Jurkat, Clone E6-1 (cell line): ENCODE measurements at places on chromosomes 1 and 21.

GRCh38 chr1:64981601-64982533 is 15.5 kb upstream of the JAK1 start:
- DNase-seq = no peak

- no peak for DNase-seq
These were observed 18.4 kb upstream of the PRDM16 start for GRCh38 chr1:3050603-3051002.

DNA sequence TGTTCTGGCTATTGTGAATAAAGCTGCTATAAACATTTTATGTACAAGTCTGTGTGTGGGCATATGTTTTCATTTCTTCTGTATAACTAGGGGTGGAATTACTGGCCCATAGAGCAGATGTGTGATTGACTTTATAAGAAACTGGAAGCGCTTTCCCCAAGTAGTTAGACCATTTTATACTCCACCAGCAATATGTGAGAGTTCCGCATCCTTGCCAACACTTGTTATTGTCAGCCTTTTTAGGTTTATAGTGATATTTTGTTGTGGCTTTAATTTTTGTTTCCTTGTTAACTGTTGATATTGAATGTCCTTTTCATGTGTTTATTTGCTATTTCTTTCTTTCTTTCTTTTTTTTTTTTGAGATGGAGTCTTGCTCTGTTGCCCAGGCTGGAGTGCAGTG is 9.4 kb downstream of the MAN1C1 start:
- DNase-seq = no peak

- no peak for DNase-seq
These were observed 172.6 kb downstream of the APP start for GRCh38 chr21:25997788-25998611.

GRCh38 chr1:93021539-93022134 is 57.4 kb upstream of the MTF2 start:
- peak; percentile 69 for DNase-seq

DNA sequence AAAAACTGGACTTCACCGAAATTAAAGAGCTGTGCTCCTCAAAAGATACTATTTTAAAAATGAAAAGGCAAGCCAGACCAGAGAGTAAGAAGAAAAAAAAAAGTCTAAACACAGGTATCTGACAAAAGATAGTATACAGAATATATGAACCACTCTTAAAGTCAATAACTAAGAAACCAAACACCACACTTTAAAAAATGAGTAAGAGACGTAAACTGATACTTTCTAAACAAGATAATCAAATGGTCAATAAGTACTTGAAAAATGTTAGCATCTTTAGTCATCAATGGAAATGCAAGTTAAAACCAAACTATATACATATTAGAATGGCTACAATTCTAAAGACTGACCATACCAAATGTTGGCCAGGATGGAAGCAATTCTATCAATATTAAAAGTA is 77.6 kb downstream of the EVI5 start:
- DNase-seq = no peak

DNA sequence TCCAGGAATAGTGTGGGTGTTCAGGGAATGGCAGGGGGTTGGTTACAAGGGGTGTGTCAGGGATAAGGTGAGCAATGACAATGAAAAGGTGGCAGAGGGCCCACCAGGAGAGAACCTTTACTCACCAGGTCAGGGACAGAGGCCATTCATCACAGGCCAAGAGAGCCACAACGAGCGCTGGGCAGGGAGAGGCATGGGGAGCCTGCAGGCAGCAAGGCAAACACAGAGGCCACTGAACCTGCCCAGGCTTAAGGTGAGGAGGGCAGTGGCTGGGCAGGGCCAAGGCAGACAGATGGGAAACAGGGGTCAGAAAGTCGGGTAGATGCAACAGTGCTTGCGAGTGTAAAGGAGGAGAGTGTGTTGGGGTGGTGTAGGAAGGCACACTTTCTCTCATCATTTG is 28.3 kb upstream of the MYBPHL start:
- DNase-seq = no peak

DNA sequence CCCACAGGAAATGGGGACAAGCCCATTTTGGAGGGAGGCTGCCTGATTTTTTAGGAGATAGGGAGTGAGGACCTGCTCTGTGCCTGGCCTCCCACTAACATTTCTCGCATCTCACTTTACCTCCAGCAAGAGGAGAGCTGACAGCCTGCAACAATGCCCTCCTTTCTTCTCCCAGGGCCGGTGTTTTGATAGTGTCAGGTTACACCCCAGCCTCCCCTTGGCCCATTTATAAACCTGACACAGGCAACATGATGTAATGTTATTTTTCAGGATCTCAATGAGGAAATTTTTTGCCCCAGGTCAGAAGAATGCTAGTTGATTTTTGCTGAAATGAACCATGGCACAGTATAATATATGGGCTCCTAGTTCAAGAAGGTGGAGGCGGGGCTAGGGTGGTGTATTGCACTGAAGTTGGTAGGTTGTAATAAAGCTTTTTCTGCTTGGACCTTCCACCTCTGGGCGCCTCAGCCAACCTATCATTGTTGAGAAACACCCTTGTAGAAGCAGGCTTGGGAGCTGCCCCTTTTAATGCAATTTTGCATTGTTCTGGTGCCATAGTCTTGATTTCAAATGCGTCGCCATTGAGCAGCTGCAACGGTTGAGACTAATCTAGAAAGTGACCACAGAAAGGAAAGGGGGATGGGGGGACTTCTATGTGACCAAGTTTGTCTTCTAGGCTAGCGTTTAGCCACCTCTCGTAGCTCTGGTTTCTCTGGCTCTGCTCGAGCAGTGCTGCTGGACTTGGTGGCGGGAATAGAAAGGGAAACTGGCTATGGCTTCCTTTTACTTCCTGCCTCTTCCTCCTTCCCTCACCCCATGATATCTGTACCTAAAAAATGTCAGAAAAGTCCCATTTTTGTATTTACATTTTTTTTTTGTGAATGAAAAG is 53.0 kb downstream of the PBX1 start:
- DNase-seq = no peak

GRCh38 chr1:108953452-108953851 is 9.8 kb downstream of the CLCC1 start:
- no peak for DNase-seq

- no peak for DNase-seq
These were observed 1.9 kb downstream of the MANEAL start for GRCh38 chr1:37795340-37796125.

GRCh38 chr1:17130138-17130635 is 10.9 kb upstream of the PADI2 start:
- no peak for DNase-seq

DNA sequence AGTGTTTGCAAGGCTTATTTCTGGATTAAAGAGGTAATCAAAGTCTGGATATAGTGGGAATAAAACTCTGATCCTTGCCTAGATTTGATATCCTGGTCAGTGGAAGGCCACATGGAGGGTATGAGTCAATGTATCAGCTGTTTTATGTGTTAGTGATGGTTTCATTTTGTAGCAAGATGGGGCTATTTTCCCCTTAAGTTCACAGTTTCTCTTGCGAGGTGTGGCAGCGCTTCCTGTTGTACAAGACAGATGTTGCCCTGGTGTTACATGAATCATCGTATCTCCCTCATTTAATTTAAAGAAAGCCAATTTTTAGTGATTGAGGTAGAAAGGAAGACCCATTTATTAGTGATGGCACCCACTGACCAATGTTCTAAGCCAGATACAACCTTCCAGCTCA is 220.2 kb downstream of the DUSP10 start:
- DNase-seq = no peak

GRCh38 chr1:84605157-84605556 is 30.9 kb upstream of the CTBS start:
- no peak for DNase-seq

- no peak for DNase-seq
These were observed 18.4 kb downstream of the VANGL1 start for GRCh38 chr1:115660151-115660550.

DNA sequence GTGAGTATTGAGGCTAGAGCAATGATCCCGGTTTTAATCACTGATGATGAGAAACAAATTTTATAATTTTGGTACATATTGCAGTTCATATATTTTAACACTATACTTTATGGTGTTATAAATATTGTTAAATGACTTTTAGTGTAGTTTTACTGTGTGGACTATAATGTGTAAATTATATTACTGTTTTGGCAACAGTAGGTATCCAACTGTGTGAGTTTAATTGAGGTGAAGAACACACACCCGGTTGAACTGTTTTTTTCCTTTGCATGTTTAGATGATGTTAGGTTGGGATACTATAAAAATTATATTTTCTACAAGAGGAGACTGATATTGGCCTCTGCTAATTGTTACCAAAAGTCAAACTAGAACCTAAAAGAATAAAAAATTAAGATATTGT is 166.5 kb downstream of the SDCCAG8 start:
- DNase-seq = no peak

DNA sequence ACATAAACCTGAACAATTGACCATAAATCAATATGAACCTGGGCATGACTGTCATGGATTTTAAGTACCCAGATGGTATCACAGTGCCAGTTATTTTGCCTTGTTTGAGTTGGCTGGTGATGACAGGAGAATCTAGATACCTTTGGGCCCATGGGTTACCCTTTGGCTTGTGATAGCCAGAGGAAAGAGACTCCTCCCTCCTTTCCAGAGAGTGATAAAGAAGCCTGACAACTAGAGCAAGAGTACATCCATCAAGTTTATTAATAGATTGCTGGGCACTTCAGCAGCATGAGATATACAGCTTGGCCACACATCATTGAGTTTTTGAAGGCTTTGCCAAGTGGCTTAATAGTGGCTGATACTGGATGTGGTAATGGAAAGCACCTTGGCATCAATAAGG is 6.6 kb upstream of the FMO3 start:
- no peak for DNase-seq

GRCh38 chr21:44322621-44323325 is 16.4 kb downstream of the CFAP410 start:
- DNase-seq = no peak

DNA sequence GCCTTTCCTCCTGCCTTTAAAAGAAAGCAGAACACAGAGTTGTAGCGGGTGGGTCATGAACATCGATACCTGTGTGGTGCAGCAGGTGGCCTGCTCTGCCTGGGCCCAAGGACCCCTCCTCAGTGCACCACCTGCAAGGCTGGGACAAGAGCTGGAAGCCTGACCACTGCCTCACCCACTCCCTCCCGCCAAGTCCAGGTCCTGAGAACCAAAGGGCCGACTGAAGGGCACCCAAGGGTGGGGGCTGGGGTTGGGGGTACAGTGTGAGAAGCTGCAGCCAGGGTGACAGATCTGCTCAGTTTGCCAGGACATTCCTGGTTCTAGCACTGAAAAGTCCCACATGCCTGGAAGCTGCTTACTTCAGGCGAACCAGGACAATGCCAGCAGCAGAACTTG is 36.1 kb downstream of the NTPCR start:
- DNase-seq = no peak

- no peak for DNase-seq
These were observed 27.8 kb upstream of the CEP350 start for GRCh38 chr1:179926850-179927205.

- no peak for DNase-seq
These were observed 562.6 kb downstream of the PTPRU start for GRCh38 chr1:29798699-29799566.

- DNase-seq = no peak
These were observed 260.7 kb downstream of the CHRM3 start for GRCh38 chr1:239647045-239647444.

GRCh38 chr1:201429736-201430501 is 8.4 kb upstream of the TNNI1 start:
- DNase-seq = no peak

- DNase-seq = no peak
These were observed 10.7 kb downstream of the PCAT6 start for GRCh38 chr1:202821467-202821866.

DNA sequence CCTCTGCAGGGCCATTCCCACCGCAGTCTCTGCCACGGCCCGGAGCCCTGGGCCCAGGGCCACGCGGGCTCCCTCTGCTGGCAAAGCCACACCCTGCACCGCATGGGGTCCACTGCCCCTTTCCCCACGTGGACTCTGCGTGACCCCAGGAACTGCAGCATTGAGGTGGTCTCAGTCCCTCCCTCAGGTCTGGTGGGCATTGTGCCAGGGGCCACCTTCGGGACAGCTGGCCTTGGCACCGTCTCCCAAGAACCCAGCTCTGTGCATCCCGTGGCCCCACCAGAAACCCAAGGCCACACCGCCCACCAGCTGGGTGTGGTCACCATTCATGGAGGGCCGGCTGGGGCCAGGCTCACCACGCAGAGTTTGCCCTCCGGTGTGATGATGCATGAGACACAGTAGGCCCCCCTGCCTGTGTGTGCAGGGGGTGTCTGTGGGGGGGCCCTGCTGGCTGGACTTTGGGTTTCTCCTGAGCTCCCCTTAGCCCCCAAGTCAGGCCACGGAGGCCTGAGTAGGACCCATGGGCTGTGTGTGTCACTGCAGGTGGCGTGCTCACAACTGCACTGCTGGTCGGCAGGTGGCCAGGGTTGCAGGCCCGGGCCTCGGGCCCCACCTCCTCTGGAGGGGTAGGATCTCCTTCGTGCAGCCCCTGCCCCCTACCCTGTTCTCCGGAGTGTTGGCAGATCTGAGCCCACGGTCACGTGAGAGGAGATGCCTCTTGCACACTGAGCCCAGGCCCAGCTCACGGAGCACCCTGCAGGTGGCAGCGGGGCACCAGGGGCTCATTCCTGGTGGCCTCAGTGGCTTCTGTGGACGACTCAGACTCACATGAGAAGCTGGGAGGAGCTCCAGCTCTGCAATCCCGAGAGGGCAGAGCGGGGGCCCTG is 5.8 kb downstream of the VWA1 start:
- DNase-seq = no peak

DNA sequence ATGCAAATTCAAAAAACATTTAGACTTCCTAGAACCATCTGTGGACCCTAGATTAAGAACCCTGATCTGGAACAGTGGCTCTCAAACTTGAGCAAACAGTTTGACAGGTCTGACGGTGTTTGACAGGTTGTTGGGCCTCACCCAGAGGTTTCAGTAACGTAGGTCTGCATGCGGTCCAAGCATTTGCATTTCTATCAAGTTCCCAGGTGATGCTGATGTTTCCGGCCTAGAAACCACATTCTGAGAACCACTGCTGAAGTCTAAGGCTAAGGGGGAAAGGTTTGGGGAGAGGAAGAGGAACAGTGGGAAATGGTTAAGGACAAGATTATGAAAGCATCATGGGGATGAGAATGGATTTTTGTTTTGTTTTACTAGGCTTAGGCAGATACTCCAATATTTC is 48.6 kb downstream of the MDM4 start:
- DNase-seq = no peak

DNA sequence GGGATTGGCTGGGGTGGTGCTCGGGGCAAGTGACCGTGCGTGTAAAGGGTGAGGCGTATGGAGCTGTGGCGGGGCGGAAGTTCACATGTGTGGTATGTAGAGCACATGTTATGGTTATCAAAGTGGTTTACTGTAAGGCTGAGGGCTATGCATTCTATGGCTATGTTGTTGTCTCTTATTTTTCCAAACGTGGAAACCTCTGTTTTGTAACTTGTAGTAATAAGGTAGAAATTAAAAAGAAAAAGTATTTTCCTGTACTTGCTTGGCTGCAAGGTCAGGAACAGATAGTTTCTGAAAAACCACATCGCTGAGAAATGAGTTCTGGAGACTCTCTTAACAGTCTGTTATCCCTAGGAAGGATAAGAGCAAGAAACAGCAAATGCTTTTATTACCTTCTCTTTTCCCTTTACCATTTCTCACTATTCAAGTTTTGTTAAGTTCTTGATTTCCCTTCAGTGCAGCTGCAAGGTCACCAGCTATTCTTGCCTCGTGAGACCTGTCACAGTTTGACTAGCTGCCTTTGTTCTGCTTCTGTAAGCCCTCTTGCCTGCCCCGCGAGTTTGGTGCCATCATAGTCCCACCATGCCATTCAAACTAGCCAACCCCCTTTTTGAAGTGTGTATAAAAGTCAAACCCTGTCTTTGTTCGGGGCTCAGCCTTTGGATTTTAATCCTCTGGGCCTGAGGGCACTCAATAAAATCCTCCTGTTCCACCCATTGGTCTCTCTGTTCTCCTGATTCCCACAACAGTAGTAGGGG is 9.5 kb downstream of the RNU1-2 start:
- peak; percentile 95 for DNase-seq

- no peak for DNase-seq
These were observed 12.5 kb downstream of the ESRRG start for GRCh38 chr1:216710598-216711333.
